ENCODE measurements at places on chromosomes 3 and 15.

GRCh38 chr3:64457811-64458210 is 230.0 kb downstream of the ADAMTS9 start:
- DNase-seq = no peak

DNA sequence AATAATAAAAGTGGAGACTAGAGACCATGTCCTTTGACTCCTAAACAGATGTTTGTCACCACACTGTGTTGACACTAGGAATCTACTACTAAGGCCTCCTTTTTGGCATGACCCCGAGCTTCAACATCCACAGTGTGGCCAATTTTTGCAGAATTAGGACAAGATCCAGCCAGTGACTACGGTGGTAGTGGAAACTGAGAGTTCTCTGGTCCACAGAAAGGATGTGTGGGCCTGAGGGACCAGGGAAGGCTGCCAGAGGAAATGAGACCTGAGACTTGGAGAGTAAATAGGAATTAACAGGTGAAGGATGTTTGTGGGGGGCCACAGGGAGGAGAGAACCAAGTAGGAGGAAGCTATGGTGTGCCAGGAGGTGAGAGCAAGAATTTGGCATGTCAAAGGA is 122.7 kb downstream of the CHCHD6 start:
- DNase-seq = no peak

DNA sequence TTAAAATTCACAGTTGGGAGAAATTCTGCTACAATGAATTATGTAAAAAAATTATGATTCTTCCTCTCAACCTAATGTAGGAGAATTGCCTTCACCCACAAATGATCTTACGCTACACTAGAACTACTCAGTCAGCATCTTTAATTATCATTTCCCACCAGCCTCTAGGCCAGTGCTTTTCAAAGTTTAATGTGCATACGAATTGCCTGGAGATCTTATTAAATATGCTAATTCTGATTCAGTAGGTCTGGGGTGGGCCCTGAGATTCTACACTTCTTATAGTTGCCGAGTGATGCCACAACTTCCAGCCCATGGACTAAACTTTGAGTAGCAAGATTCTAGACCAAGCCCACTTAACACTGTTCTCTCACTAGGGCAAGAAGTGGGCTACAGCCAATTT is 236.9 kb upstream of the ICE2 start:
- no peak for DNase-seq

DNA sequence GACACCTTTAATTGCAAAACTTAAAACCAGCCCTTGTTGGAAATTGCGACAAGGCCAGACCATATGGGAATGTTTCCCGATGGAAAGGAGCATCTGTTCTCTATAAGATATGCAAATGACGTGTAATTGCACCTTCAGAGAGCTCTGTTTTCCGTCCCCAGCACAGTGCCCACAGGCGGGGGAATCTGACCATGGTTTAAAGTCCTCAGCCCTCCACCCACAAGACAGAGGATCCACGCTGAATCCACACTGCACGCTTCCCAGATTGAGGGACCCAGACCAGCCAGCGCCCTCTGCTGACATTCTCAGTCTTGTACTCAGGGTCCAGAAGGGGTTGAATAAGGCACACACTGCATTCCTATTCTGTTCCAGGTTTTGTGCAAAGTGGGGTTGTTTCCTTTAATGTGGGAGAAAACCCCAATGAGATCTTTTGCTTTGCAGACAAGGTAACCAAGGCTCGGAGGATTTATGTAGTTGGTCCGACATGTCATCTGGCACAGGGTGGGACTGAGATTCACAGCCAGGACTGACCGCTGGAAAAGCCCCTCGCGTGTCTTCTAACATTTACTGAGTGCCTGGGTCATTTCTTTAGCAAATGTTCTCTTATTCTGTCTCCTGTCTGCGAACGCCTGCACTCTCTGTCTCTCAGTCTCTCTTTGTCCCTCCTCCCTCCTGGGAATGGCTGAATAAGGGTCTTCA is 36.8 kb upstream of the KLHL25 start:
- no peak for DNase-seq

- peak; percentile 16 for DNase-seq
Measured at GRCh38 chr15:75966073-75966472, 46.2 kb downstream of the NRG4 start.

DNA sequence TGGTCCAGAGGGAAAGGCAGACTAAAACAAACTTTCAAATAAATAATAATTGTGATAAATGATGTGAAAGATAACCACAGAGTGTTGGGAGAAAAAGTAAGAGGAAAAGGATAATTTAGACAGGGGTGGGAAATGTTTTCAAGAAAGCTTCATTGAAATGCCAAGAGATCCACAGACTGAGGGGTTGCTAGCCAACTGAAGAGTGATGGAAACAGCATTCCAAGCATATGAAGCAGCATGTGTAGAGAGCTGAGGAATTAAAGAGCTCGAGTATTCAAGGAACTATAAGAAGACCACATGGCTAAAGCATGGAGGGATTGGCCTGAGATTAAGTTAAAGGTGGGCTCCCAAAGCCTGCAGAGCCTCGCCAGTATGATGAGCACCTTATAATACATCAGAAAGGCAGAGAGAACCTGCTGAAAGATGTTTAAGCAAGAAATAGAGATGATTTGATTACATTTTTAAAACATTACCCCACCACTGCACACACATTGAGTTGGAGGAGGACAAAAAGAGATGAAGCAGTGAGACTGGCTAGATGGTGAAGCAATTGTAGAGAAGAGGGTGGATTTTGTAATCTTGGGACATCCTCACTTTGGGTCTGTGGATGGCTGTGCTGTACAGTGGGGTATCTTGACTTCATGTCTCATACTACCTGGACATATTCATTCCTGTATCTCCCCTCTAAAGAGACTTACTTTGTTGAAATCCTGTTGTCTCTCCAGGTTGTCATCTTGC is 100.8 kb downstream of the STAC start:
- peak; percentile 91 for DNase-seq

- DNase-seq = no peak
Measured at GRCh38 chr3:133023362-133023761, 14.8 kb upstream of the TMEM108 start.

DNA sequence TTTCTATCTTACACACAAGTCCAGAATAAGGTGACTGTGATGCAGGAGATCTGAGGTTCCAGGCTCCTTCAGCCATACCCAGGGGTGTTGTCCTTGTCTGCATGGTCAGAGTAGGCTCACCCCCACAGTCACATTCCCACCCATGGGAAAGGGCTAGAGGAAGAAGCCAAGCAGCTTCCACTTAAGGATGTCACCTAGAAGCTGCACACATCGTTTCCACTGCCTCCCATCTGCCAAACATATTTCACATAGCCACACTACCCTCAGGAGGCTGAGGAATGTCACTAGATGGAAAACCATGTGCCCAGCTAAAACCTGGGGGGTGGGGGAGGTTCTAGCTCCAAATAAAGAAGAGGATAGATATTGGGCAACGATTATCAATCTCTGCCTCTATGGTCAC is 58.1 kb downstream of the TMEM39A start:
- no peak for DNase-seq

- DNase-seq = no peak
Measured at GRCh38 chr3:111690242-111690641, 95.1 kb upstream of the ZBED2 start.

All from GM04503 (cell line).